ENCODE measurements at places on chromosomes 2 and 18.

GRCh38 chr2:70962885-70963878 is 15.2 kb upstream of the ANKRD53 start:
- DNase-seq, result no peak

GRCh38 chr2:152790883-152791282 is 72.5 kb downstream of the ARL6IP6 start:
- no peak for DNase-seq

DNA sequence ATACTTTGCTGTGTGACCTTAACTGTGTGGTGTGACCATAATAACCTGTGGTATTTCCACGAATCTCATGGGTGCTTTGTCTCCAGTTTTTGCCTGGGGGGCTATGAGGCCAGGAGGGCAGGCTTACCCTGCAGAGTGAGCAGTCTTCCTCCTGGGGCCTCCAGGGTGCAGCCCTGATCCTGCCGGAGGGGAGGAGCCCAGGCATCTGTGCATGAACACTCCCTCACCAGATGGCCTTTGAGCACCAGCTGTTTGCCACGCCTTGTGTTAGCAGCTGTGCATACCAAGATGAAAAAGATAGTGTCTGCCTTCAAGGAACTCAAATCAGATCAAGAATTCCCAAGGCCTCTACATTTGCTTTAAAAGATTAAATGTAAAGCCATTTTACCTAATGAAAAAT is 75.0 kb upstream of the RBM44 start:
- no peak for DNase-seq

GRCh38 chr18:61784834-61785233 is 108.0 kb downstream of the RNF152 start:
- DNase-seq, result no peak

DNA sequence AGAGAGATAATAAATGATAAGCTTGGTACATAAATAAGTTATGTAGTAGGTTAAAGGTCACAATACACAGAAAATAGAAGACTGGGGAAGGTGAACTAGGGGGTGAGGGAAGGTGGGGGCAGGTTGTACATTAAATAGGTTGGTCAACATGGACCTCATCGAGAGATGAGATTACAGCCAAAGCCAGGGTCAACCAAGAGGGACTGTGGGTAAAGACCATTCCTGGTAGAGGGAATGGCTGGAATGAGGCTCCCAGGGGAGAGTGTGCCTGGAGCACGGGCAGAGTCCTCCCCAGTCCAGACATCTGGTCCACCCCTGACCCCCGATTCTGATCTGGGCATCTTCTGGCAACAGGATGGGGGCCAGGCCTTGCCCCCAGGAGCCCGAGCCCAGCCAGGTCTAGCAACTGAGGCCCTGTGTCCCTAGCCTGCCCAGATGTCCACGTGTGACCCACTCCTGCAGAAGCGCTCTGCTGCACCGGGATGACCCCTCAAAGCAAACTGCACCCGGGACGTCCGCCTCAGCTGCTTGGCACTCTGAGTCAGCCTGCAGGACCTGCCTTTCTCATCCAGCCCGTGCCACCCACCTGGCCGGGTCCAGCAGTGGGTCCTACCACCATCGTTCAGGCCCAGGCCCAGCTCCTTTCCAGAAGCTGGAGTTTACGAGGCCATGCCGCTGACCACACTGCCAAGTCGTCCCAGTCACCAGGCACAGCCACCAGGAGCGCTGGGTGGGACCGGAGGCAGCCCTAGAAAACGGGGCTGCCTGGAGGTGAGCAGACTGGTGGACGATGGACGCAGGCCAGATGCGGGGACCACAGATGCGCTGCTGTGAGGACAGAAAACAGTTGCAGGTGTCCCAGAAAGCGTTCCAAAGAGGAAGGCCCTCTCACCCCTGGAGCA is 56.2 kb upstream of the ID2 start:
- DNase-seq, result no peak

- no peak for DNase-seq
Observed at GRCh38 chr2:157327200-157327599, 1.6 kb upstream of the ERMN start.

DNA sequence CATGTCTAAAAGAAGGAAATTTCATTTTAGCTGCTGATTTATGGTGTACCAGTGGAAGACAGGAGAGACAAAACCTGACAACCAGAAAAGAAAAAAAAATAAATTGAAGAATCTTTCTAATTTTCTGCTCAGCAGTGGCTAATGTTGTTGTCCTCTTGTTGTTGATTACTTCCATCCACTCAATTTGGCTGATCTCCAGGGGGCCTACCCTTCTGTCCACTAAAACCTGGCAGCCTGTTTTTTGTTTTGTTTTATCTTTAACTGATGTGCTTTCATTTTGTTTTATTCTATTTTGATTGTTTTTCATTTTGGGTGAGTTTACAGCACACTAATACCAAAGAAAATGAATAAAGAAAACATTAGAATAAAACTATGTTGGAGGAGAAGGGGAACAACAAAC is 27.4 kb downstream of the TFPI start:
- DNase-seq, result no peak

- no peak for DNase-seq
Observed at GRCh38 chr2:105371156-105371555, 27.7 kb downstream of the FHL2 start.

GRCh38 chr2:236969767-236970655 is 115.7 kb upstream of the COPS8 start:
- no peak for DNase-seq

GRCh38 chr2:110716959-110717645 is 15.3 kb upstream of the ACOXL start:
- no peak for DNase-seq

- no peak for DNase-seq
Observed at GRCh38 chr2:12326449-12327190, 390.1 kb upstream of the TRIB2 start.

- no peak for DNase-seq
Observed at GRCh38 chr2:177282181-177282641, 17.7 kb upstream of the NFE2L2 start.

GRCh38 chr2:234852941-234853340 is 98.9 kb upstream of the SH3BP4 start:
- no peak for DNase-seq

- DNase-seq, result peak; percentile 34
Observed at GRCh38 chr18:36284671-36285295, 12.7 kb upstream of the FHOD3 start.

DNA sequence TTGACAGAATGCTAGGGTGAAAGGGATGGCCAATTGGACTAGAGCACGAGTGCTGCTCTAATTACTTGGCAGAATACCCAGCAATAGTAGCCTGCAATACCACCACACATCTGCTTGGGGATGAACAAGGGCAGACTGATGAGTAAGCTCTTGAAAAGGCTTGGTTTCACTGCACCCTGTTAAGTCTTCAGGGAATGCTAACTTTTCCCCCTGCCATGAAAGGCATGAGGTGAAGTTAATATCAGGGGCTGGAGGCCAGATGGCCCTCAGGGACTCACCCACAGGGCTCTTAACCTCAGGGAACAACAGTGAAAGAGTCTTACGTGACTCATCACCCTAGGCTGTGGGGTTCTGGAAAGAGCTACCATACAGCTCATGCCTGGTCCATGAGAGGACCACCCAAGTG is 51.7 kb upstream of the MYL1 start:
- no peak for DNase-seq

- DNase-seq, result no peak
Observed at GRCh38 chr2:38370664-38371063, 6.4 kb downstream of the ATL2 start.

- DNase-seq, result no peak
Observed at GRCh38 chr2:128626760-128627511, 308.3 kb upstream of the HS6ST1 start.

DNA sequence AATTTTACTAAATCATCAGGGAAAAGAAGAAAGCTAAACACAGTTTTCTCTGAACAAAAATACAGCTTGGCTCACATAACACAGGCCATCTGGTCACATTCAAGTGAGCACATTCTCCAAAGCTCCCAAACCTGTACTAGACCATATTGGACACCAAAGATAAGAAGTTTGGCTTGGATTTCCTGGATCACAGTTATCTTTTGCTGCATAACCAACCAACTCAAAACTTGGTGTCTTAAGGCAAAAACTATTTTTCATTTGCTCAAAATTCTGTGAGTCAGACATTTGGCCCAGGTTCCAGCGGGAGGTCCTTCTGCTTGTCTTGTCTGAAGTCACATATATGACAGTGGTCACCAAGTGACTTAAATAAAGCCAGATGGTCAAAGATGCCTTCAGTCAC is 83.2 kb downstream of the GYPC start:
- DNase-seq, result no peak

- no peak for DNase-seq
Observed at GRCh38 chr18:78770823-78771139, 208.8 kb upstream of the SALL3 start.

GRCh38 chr2:15914596-15915385 is 25.6 kb upstream of the MYCN start:
- no peak for DNase-seq

DNA sequence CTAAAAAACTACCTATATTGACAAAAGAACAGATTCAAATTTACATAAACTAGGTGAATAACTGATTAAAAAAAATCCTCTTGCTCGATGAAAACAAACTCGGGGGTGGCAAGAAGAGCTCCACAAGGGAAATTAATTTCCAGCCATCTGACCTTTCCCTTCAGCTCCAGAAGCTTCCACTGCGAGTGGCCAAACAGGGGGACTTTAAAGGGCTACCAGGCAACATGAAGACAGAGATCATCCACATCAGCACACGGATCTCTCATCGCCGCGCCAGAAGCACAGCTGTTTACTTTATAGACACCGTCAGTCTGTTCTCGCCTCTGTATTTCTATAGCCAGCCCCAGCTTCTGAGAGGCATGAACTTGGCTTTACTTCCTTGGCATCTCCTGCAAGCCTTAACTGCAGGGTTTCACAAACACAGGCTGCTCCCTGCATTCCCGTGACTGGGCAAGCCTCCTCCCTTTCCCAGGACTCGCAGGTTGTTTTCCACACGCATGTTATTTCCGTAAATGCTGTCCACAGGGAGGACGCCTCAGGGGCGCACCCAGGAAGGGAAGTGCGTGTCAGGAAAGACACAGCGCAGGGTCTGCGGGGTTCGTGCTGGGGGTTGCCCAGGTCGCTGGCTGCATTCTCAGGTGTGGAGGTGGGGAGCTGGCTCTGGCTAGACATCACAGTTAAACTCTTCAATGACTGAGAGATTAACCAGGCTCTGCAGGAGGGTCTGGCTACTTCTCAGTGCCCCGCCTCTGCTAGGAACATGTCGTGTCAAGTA is 85.0 kb downstream of the USP40 start:
- DNase-seq, result no peak

DNA sequence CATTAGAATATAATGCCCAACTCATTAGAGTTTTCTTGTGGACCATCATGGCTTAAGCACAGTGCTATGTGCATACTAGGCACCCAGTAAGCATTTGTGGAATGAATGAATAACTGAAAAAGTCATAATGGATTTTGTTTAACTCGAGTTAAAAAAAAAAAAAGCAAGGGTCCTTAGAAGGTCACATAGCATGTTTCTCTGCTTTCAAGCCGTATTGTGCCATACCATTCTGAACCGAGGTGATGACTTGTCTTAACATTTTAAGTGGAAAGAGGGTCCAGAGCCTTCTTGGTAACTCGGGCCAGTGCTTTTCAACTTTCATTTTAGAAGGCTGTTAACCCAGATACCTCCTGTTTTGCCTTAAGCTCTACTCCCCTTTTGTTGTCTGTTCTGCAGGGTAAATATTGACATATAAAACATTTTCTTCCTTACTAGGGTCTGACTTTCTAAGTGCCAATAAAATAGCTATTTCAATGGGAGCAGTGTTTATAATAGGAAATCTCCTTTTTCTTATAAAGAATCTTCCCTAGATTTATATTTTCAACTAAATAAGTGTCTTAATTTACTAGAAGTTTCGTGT is 787 bp upstream of the ADGRF3 start:
- DNase-seq, result no peak

DNA sequence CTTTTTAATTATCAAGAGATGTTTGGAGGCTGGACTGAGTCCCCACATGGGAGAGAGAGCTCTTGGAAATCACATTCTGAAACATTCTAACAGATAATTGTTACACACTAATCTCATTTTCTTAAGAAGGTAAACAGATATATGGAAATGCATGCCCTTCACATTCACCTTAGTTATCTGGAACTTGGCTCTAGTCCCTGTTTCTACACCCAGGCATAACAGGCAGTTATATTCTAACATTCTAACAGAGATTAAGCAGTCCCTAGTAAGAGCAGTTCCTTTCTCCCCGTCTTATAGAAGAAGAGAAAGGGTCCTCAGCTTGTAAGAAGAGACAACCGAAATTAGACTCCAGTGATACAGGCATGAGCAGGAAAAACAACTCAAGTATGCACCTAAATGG is 385.4 kb downstream of the SOX11 start:
- DNase-seq, result no peak

DNA sequence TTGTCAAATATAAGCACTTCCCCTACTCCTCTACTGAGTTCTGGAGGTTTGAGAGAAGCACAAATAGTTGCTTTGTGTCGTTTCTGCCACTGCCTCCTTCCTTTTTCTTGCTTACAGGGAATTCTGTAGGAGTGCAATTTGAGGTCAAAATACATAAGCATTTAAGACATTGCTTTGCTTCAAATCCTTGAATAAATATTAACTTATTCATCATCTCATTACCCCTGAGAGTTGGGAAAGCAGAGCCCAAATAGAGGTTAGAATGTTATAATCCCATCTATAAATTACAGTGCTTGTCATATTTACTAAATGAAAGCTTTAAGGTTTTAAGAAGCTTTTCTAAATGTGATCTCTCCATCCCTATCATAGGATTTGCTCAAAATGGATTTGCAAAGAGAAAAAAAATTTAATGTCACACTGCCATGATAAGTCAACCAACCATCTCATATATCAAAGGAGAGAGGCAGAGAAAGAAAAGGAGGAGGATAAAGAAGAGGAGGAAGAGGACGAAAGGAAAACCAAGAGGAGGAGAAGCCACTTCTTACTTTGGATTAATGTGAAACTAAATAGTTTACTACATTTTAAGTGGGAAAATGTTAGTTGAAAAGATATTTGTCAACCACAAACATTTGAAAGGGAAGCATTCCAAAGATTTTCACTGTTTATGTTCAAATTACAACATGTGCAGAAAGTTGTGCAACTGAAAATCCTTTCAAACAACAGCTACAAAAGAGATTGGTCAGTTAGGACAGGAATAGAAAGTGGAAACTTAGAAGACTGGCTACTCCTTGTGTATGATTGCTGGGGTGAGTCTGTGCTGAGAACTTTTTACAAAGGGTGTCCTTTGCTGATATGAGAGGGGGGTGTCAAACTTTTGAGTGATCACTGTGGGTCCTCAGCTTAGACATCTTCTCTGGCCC is 277.3 kb upstream of the FN1 start:
- DNase-seq, result no peak

GRCh38 chr2:138209009-138209408 is 244.7 kb downstream of the HNMT start:
- no peak for DNase-seq

All from activated gamma-delta T cell treated with Interleukin-2 at 50 U/mL for 16 hours (primary cell).